ENCODE measurements at places on chromosomes 7 and 10. TPM values are rescaled to one million over a fixed set of nuclear protein-coding genes. Genes with fewer than 3 reads are reported as not detected.

OR2A42 gene
- total RNA-seq: not detected

PRKAR2B gene
- total RNA-seq: 174 TPM

NEURL1 gene
- total RNA-seq: 26.8 TPM

SLC16A9 gene
- total RNA-seq: 9.8 TPM

GPR22 gene
- 56.8 TPM for total RNA-seq

PDE1C gene
- total RNA-seq: 21.1 TPM

NKX6-2 gene
- total RNA-seq: not detected

OGDH gene
- total RNA-seq: 32.2 TPM

CPEB3 gene
- total RNA-seq: 18.2 TPM

MOGAT3 gene
- total RNA-seq: not detected

TSPAN13 gene
- total RNA-seq: 70.3 TPM

All from temporal lobe (tissue), 4 donors.